ENCODE measurements at places on chromosomes 1 and 21.

DNA sequence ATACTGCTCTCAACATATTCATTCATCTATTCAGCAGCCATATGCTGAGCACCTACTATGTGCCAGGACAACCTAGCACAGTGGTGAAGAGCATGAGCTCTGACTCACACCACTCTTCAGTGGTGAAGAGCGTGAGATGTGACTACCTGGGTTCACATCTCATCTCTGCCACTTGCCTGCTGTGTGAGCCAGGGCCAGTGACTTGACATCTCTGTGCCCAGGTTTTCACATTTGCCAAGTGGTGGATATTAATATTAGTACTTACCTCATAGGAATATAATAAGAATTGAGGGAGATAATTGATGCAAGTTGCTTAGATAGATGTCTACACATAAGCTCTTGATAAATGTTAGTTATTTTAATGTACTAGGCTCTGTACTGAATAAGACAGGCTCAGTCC lies 488.9 kb downstream of the PTPRU start:
- no peak for DNase-seq

- DNase-seq: no peak
These were observed 31.1 kb downstream of the MRAP start for GRCh38 chr21:32329776-32330175.

DNA sequence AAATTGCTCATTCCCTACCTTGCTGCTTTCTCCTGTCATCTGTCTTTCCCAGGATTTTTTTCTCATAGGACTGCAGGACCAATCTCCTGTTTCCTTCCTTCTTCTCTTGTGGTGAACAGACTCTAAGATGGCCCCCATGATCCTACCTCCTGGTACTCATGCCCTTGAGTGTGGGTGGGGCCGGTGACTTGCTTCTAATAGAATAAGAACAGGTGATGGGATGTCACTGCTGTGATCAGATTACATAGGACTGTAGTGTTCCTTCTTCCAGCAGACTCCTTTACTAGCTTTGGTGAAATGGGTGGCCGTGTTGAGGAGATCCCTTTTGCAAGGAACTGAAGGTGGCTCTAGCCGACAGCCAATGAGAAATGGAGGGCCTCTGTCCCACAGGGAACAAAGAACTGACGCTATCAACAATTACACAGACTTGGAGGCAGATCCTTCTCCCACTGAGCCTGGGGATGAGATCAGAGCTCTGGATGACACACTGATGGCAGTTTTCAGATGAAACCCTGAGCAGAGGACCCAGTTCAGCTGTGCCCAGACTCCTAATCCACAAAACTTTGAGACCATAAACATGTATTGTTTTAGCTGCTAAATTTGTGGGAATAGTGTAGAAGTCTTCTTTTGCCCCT lies 7.5 kb downstream of the GSTM3 start:
- peak; percentile 58 for DNase-seq

GRCh38 chr1:2639607-2640521 lies 7.0 kb upstream of the MMEL1 start:
- no peak for DNase-seq

DNA sequence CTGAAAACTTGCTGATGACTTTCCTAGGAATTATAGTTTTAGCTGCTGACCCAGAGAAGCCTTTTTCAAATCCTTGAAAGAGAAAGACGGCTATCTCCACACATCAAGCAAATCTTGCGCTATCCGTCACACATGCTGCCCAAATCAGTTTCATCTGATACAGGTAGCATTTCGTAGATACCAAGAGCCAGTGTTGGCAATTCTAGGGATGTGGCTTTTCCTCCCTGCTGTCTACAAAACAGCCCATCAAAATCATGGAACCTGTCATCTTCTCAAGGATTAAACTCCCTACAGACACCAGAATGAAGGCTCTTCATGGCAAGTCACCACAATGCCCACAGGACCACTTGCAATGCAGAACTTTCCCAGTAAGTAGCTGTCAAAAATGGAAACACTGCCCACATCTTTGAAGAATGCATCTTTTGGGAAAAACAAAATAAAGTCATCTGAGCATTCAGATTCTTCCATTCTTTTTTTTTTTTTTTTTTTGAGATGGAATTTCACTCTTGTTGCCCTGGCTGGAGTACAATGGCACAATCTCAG lies 10.4 kb downstream of the STX6 start:
- no peak for DNase-seq

DNA sequence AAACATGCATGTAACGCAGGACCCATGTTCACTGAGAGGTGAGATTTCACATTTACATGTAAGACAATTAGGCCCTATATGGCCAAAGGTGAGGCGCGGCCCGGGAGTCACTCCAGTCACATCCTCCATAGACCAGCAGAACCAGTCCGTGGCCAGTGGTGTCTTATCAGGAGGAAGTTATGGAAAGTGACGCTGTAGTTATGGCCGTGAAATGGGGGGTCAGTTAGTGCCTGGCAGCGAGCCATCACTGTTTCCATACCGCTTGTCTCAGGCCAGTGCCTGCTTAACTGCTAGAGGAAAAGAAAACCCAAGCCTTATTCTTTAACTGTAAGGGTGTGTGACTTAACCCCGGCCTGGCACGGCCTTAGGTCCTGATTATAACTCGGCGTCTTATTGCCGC lies 6.1 kb downstream of the C1orf159 start:
- no peak for DNase-seq

- no peak for DNase-seq
These were observed 40.5 kb downstream of the AK5 start for GRCh38 chr1:77322061-77322900.

DNA sequence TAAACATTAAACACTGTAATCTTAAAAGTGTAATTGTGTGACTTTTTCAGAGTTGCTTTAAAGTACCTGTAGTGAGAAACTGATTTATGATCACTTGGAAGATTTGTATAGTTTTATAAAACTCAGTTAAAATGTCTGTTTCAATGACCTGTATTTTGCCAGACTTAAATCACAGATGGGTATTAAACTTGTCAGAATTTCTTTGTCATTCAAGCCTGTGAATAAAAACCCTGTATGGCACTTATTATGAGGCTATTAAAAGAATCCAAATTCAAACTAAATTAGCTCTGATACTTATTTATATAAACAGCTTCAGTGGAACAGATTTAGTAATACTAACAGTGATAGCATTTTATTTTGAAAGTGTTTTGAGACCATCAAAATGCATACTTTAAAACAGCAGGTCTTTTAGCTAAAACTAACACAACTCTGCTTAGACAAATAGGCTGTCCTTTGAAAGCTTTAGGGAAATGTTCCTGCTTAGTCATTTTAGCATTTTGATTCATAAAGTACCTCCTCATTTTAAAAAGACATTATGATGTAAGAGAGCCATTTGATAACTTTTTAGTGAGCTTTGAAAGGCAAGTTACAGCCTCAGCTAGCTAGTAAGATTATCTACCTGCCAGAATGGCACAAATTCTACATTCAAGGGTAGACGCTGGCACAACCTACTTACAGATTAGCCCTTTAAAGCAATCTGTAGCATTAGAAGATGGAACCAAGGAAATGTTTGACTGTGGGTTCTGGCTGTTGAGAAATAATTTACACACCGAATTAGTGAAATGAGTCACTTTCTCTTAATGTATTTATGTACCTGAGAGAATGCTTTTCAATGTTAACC lies 9.4 kb downstream of the SOD1 start:
- no peak for DNase-seq

GRCh38 chr1:106998431-106999002 lies 58.0 kb upstream of the PRMT6 start:
- DNase-seq: no peak

DNA sequence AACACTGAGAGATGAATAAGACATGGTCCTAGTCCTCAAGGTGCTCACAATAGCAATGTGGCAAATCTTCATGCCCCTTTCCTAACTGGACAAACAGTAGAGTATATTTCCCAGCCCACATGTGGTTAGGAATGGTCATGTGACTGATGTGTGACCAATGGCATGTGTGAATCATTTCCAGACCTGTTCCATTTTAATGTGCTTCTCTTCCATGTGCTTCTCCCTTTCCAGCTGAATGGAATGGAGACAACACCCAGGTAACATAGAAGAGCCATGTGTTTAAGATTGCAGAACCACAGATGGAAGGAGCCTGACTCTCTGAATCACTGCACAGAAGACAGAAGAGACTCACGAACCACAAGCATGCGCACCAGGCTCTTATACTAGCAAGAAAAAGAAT lies 409.9 kb upstream of the NFIA start:
- no peak for DNase-seq
